ENCODE measurements at places on chromosomes 7 and 10.

- no peak for DNase-seq
These were observed 200.5 kb upstream of the KIAA1217 start for GRCh38 chr10:24008164-24009091.

GRCh38 chr7:36874041-36874440 is 149.7 kb upstream of the AOAH start:
- no peak for DNase-seq

DNA sequence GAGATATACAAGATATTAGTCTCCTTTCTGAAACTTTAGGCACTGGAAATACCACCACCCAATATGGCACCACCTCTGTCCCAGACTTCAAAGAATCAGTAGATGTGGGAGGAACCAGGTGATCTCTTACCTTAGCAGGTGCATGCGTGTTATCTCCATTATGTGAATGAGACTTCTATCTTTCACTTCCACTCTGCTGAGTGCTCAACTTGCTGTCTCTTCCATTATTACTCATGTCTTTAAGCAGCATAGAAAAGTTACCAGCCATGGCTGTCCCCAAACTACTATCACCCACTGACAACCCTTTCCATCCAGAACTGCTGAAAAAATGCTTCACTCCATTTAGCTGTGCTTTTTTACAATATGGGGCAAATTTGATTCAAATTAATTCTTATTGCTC is 101.5 kb upstream of the PRSS1 start:
- DNase-seq: no peak

- DNase-seq: peak; percentile 45
These were observed 7.8 kb upstream of the HERC4 start for GRCh38 chr10:68082872-68083271.

DNA sequence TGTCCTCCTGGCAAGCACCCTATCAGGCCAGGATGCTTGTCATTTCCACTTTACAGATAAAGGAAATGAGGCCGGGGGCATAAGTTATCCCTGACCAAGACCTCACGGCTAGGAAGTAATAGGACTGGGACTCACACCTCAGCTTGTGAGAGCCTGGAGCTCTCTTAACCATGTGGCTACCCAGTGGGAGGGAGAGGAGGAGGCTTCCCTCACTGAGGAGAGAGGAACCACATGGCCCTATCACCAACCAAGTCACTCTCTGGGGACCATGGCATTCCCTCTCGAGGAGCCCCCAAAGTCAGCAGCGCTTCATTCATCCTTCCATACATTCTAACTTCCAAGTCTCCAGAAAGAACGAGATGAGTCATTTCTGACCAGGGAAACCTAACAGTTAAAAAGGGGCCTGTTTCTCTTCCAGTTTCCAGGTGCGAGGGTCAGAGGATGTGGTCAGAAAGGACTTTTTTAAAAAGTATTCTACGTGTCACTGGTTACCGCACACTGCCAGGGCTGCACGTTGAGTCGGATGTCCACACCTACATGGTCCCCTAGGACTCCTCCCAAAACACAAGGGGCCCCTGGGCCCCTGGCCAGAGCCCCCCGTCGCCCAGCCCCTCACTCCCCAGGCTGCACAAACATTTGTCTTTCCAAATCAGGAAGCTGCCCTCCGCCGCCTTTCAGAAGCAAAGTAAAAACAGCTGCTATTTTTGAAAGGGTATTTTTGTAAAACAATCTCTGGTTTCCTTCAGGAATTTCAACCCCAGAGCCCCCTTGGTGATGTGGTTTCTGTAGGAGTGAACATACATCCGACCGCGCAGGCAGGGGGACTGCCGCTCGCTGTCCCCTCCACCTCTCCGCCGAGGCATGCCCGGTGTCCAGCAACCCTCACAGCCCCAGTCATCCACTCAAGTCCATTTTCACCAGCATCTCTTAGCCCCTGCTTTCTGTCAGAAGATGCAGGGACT is 128.2 kb upstream of the CHST15 start:
- DNase-seq: no peak

DNA sequence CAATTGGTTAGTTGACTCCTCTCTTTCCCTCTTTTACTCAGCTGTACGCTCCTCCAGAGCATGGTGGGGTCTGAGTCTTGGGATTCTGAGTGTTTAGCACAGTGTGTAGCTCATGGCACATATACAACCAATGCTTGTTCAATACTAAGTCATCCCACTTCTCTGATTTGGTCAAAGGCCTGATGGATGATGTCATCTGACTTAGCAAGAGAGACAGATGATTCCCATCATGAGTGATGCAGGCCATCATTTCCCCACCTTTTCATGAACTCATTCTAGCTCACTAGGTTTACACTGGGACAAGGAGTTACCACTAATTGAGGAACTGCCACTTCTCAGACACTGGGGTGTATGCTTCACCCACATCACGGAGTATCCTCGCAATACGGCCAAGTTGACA is 3.8 kb downstream of the ICA1 start:
- no peak for DNase-seq

GRCh38 chr7:8561449-8561848 is 128.0 kb downstream of the NXPH1 start:
- DNase-seq: no peak

DNA sequence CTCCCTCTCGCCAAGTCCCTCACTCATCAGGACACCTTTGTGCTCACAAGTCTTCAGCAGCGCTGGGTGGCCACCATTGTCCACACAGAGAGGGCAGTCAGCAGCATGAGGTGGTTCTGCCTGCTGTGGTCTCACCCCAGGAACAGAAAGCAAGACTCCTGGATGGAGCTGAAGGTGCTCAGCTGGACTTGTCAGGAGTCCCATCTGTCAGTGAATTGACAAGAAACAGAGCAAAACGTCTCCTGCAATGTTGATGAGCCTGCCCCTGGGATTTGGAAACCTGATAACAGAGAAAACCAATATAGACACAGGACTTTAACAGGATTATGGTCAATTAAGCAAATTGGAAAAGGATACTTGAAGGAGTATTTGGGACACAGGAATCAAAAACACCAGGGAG is 122.2 kb upstream of the PRSS58 start:
- DNase-seq: no peak

DNA sequence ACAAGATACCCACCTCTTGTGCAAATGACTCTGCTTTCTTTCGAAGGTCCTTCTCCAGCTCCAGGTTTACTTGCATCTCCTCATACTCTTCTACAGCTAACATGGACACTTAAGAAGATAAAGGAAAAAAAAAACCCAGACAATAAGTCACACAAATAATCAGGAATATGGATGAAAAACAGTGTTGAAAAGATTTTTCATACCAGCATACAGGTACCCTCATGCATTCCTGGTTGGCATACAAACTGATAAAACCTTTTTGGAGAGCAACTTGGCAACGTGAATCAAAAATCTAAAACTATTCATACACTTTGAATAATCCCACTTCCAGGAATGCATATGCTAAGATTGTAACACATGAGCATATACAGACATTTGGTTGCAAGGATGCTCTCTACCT is 60.1 kb downstream of the SHTN1 start:
- DNase-seq: no peak

GRCh38 chr7:70608229-70608628 is 523.7 kb upstream of the GALNT17 start:
- no peak for DNase-seq

DNA sequence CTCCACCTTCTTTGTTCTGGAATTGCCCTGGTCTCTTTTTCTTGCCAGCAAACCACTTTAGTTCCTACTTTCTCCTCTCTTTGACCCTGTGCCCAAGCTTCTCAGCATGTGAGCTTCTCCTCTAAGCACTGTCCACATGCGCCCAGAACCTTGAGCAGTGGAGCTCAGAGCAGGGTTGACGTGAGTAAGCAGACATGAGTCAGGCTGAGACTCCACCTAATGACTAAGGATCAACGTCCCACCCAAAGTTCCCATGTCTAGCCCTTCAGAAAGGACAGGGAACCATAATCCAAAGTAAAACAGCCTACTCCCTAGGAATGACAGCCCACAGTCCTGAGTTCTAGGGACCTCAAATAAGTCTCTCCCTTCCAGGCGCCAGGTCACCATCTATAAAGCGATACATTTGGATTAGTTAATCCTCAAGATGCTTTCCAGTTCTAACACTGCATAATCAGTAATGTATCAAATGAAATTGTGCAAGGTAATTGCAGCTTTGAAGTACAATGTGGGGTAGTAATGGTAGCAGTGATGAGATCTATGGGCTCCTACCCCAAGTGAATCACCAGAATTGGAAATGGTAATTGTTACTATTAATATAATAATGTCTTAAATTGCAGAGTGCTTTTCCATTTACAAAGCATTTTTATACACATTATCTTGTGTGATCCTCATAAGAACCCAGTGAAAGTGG is 44.5 kb downstream of the KCNMA1 start:
- peak; percentile 98 for DNase-seq

DNA sequence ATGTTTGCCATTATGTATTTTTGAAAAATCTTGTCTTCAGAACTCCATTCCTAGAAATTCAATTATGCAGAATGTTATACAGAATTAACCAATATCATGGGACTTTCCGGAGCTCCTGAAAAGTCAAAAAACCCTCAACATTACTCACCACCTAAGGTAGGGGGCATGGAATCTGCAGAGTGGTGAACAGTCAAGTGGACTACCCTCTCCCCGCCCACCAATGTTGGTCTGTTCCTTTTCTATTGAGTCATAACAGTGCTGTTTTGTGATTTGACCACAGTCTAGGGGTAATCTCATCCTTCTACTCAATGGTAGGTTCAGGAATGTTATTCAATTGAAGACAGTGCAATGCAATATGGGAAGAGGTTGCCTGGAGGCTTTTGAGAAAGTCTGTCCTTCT is 130.5 kb upstream of the HABP2 start:
- no peak for DNase-seq

DNA sequence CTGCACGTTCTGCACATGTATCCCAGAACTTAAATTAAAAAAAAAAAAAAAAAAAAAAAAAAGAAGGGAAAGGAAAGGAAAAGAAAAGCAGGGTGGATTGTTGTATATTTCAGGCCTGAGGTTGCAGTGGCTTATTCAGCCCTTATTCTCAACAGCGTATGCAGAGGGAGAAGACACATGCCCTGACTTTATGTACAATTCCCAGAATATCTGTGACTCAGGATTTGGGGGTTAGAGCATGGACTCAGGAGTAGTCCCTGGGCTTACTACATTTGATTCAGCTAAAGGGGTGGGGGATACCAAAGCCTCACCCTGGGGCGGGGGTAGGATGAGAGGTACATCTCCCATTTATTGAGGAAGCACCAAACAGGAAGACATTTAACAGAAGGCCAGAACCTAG is 137.4 kb downstream of the MYOF start:
- DNase-seq: no peak

DNA sequence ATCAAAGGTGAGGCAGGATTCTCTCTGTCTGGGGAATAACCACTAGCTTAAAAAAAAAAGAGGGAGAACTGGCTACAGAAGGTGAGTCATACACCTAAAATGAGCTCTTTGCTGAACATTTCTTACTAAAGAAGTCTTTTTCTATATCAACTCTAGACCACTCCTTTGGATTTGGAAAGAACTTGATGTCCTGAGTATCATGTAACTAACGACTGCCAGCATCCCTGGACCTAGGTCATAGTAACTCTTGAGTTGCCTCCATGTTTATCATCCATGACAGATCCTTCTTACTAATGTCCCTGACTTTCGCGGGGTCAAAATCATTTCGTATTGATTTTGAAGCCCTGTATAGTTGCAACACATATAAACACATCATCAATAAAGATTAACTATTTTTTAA is 89.1 kb downstream of the CNOT4 start:
- DNase-seq: no peak

- no peak for DNase-seq
These were observed 446.6 kb upstream of the SORCS1 start for GRCh38 chr10:107611115-107611514.

DNA sequence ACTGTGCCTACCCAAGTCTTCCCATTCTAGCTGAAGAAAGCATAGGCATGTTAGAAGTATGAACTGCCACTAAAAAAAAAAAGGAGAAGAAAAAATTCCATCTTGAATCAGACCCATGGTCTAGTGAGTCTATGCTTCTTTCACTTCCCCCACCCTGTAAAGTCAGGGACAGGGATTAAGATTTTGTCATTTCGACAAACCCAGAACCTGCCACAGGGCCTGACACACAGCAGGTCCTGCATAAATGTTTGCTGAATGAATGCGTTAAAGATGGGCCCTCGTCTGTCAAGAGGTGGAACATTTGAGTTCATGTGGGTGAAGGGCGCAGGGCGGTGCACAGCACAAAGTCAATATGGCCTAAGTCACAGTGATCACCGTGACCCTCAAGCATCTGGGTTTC is 4.9 kb downstream of the HIPK2 start:
- no peak for DNase-seq
